ENCODE measurements at places on chromosomes 5 and 9.

DNA sequence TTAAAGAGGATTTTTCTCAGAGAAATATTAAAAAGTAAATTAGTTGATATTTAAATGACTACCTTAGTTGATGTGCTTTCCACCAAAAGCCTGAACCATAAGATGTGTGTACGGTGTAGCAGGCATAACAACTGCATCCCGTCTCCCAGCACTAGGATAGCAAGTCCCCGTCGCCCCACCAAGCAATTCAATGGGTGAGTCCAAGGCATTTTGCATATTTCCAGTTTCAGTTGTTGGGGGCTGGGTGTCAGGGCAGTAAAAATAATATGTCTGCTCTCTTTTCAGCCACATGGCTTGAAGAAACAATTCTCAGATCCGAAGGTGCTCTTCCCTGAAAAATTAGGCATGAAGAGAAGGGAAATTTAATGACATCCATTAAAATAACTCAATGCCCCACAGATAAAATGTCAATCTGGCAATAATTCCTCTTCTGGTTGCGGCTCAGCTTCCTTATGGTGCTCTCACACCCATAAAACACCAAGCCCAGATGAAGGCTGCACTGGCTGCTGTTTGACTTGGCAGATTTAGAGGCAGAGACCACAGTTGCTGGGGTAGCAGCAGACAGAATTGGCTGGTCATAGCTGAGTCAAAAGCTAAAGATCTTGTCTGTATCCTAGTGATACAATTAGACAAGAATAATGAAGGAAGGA lies 124.4 kb upstream of the ADCY2 start:
- DNase-seq = no peak

- no peak for DNase-seq
These were observed 24.4 kb downstream of the CTXN3 start for GRCh38 chr5:127673117-127673800.

- no peak for DNase-seq
These were observed 228.1 kb upstream of the PANK3 start for GRCh38 chr5:168807287-168807686.

GRCh38 chr9:110659891-110660541 lies 8.6 kb upstream of the MUSK start:
- DNase-seq = no peak

- no peak for DNase-seq
These were observed 31.0 kb upstream of the FSTL4 start for GRCh38 chr5:133643365-133643764.

Measured in skeletal muscle cell (primary cell).